ENCODE measurements at places on chromosomes 11 and 22.
A peak's percentile ranks its signal among the peaks of the same experiment; 100 is the strongest.

- no peak for DNase-seq
These were observed 113.0 kb downstream of the ME3 start for GRCh38 chr11:86559311-86559945.

DNA sequence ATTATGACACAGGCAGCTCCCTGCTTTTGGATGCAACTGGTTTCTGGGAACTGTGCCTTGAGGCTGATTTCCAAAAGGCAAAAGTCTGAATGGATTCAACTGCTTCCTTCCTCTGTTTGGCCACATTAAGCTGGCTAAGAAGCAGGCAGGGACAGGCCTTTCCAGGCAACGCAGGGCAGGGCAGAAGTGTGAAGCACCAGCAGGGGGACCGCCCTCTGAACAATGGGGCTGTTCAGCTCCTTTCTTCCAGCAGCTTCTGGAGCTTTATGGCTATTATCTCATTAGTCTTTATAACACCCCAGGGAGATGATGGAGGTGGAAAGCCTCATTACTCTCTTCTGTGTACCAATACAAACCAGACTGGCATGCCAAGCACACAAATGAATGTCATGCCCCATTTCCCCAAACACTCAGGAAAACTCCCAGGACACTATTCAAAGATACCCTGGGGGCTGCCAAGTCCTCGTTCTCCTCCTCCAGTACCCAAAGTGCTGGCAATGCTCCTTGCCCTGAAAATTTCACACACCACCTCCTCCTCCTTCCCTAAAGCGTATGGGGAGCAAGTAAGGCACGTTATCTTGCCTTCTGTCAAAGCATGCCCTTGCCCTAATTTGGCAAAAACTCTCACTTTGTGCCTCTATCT is 21.3 kb downstream of the MORC2 start:
- no peak for DNase-seq

DNA sequence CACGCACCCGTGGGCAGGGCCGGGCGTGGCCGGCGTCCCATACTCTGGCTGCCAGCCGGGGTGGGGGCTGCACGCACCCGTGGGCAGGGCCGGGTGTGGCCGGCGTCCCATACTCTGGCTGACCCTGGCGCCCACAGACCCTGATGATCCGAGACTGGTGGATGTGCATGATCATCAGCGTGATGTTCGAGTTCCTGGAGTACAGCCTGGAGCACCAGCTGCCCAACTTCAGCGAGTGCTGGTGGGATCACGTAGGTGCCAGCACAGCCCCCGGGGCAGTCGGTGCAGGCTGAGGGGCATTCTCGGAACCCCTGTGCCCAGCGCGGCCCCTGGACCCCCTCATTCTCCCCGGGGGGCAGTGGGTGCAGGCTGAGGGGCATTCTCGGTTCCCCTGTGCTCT is 19.0 kb downstream of the RNH1 start:
- DNase-seq: no peak

DNA sequence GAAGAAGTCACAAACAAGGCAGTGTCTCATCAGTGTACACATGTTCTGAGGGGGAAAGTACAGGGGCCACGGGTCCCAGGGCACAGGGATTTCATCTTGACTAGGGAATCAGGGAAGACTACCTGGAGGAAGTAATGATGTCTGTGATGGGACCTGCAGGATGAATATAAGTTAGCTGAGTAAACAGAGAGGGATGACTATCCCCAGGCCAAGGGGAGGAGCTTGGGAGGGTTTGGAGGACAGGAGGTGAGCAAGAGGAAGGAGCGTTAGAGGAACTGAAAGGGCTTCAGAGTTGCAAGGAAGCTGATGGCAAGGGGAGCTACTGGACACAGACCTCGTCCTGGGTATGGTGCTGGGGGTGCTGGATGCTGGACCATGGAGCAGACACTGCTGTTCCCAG is 56.4 kb downstream of the TRAF6 start:
- peak; percentile 21 for DNase-seq

DNA sequence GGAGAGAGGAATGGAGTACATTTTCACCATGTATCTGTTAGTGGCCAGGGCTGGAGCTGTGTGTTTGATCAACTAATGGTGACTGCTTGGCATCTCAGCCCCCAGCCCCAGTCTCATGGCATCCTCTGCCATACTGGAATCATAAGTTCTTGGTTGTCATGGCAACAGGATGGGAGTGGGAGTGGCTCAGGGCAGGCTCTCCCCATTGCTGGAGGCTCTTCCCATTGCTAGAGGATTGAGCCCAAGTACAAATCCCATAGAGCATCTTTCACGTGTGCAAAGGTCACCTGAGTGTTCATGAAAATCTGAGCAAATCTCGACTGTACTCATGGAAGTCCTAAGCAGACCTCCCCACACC is 14.9 kb downstream of the DNAJB13 start:
- no peak for DNase-seq

- no peak for DNase-seq
These were observed 305.8 kb downstream of the TTC28 start for GRCh38 chr22:28373831-28374230.
